ENCODE measurements at places on chromosomes 5 and 9.

DNA sequence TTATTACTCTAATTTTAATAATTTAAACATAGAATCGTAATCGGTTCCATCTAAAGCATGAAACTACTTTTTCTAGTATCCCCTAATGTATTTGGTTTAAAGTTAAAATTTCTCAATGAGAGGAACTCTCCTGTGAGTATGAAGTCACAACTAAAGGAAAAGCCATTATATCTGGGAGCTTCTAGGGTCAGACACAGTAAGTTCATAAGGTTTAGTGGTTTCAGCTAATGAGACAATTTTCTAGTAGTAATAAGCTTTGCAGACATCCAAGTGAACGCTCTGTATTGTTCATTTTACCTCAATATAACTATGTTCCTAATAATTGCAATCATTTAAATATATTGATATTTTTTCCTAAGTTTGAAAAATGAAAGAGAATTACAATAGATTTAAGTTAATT is 364.4 kb upstream of the CDH9 start:
- H3K27me3 ChIP-seq = no peaks in the 10 kb centered on the region
- H3K36me3 ChIP-seq = no peaks in the 10 kb centered on the region
- no peak overlapping the region for H3K27ac ChIP-seq
- no peak overlapping the region for H3K4me3 ChIP-seq
- DNase-seq = no peak

GRCh38 chr5:138725818-138726416 is 27.3 kb upstream of the CTNNA1 start:
- no peaks in the 10 kb centered on the region for H3K36me3 ChIP-seq
- no peaks in the 10 kb centered on the region for H3K27me3 ChIP-seq
- H3K27ac ChIP-seq = peak overlapping the region; percentile 53
- no peak overlapping the region for H3K4me3 ChIP-seq
- no peaks in the 10 kb centered on the region for H3K4me1 ChIP-seq
- no peak for DNase-seq

GRCh38 chr5:149917073-149917676 is 27.4 kb downstream of the PDE6A start:
- peak overlapping the region; percentile 62 for H3K27ac ChIP-seq
- no peaks in the 10 kb centered on the region for H3K27me3 ChIP-seq
- no peak for DNase-seq
- no peak overlapping the region for H3K4me3 ChIP-seq

DNA sequence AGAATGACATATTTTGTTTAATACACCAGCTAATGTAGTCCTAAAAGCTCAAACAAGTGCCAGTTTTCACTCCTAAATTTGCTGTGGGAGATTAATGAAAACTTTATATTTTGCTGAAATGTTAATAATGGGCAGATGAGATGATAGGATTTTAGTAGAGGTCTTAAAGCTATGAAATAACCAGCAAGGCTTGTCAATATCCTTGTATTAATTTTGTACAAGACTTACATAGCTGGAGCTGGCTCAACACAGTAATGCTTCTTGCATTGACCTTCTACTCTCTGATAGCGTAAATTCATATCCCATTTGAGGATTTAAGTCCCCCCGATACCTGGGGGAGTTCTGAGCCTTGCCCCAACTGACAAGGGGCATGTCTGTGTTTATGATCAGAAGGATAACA is 219.2 kb downstream of the MAPKAP1 start:
- no peak overlapping the region for H3K27ac ChIP-seq
- no peaks in the 10 kb centered on the region for H3K27me3 ChIP-seq

- no peaks in the 10 kb centered on the region for H3K4me1 ChIP-seq
- no peak for DNase-seq
- no peak overlapping the region for H3K27ac ChIP-seq
- H3K27me3 ChIP-seq = no peaks in the 10 kb centered on the region
- H3K36me3 ChIP-seq = no peaks in the 10 kb centered on the region
Measured at GRCh38 chr5:159458217-159458711, 128.0 kb upstream of the IL12B start.

DNA sequence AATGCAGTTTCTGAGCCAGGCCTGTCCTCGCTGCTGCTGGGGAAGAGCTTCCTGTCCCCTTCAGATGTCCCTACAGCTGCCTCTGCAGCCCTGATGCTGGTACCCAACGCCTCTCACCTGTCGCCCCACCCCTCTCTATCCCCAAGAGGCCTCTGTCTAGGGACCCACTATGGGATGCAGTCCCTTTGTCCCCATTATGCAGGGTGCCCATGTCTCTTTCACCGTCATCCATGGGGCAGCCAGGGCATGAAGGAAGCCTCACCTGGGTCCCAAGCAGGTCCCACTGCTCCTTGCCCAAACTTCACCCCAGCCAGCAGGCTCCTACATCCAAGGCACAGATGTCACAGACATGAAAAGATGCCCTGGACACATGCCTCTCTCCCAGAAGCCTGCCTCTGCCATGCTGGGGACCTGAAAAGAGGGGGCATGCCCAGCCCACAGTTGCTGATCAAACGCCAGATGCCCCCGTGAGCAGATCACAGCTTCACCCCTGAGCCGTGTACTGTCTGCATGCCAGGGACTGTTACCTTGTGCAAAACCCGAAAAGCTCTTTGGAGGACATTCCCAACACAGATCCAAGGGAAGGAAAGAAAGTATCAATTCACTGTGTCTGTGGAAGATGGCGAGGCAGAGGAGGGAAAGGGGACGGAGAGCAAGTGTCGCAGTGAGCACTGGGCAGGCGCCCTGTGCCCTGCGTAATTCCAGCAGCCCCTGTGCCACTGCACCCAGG is 81.0 kb downstream of the ADAMTS2 start:
- no peak overlapping the region for H3K27ac ChIP-seq
- peaks cover 37% of the 10 kb centered on the region for H3K4me1 ChIP-seq
- DNase-seq = peak; percentile 61
- no peak overlapping the region for H3K4me3 ChIP-seq
- H3K36me3 ChIP-seq = no peaks in the 10 kb centered on the region

GRCh38 chr9:304519-305185 is 90.0 kb downstream of the DOCK8 start:
- no peak for DNase-seq
- H3K4me1 ChIP-seq = no peaks in the 10 kb centered on the region
- no peaks in the 10 kb centered on the region for H3K27me3 ChIP-seq
- no peak overlapping the region for H3K4me3 ChIP-seq
- H3K27ac ChIP-seq = no peak overlapping the region

GRCh38 chr5:176737746-176738636 is 72.4 kb upstream of the UNC5A start:
- no peaks in the 10 kb centered on the region for H3K27me3 ChIP-seq
- no peaks in the 10 kb centered on the region for H3K36me3 ChIP-seq
- H3K4me1 ChIP-seq = peaks cover under 1% of the 10 kb centered on the region
- H3K4me3 ChIP-seq = no peak overlapping the region

DNA sequence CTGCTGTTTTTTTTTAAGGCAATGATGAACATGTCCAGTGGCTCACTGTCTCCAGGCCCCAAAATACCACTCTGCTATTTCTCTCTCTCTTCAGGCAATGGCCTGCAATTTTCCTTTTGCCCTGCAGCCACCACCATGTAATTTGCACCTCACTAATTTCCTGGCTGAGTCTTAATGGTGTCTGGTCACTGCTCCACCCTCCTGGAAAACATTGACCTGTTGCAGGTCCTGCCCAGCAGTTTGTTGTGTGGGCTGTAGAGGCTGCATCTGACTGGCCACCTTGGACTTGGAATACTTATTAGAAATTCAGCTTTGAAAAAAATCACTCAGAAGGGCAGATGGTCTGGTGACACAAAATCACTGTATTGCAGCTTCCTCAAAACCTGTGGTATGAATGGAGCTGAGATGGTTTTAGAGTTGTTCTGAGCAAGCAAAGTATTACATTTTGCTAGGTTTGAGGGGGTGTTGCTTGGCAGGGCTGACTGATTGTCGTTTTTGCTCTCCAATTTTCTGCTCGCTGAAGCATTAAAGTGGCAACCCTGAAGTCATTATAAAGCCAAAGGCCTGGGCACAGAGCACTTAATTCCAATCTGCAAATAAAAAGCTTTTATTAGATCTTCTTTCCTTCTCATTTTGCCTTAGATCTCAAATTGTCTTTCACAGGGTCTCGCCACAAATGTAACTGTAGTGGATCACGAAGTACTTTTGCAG is 134.8 kb downstream of the TMEM174 start:
- H3K4me3 ChIP-seq = no peak overlapping the region
- DNase-seq = no peak
- no peaks in the 10 kb centered on the region for H3K36me3 ChIP-seq
- no peaks in the 10 kb centered on the region for H3K4me1 ChIP-seq

DNA sequence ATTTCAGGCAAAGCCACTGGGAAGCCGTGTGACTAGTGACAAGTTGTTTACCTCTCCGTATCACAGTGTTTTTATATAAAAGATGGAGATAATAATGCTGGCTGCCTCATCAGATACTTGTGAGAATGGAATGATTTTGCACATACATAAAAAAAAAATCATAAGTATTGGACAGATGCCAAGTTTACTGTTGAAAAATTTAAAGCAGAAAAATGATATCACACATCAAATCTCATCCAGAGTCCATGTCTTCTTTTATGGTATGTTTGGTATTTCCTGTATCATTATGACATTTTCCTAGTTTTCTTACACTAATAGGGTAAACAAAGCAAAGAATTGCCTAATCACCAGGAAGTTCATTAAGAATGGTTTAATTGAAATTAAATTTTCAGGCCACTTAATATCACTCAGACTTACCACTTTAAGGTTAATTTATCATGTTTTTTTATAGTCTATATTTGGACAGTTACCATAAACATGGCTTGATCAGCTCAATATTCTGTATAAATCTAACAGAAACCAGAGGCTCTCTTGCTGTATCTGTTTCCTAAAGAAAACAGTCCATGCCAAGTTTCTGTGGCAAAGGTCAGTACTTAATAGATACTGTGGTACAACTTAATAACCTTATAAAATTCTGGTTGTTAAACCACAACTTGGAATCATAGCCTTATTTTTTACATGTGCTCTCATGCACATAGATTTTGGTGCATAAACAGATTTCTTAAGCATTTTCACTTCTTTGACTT is 656.5 kb upstream of the RIOK2 start:
- H3K4me1 ChIP-seq = no peaks in the 10 kb centered on the region
- H3K27me3 ChIP-seq = no peaks in the 10 kb centered on the region
- no peak overlapping the region for H3K4me3 ChIP-seq
- DNase-seq = no peak
- no peaks in the 10 kb centered on the region for H3K36me3 ChIP-seq
- no peak overlapping the region for H3K27ac ChIP-seq

DNA sequence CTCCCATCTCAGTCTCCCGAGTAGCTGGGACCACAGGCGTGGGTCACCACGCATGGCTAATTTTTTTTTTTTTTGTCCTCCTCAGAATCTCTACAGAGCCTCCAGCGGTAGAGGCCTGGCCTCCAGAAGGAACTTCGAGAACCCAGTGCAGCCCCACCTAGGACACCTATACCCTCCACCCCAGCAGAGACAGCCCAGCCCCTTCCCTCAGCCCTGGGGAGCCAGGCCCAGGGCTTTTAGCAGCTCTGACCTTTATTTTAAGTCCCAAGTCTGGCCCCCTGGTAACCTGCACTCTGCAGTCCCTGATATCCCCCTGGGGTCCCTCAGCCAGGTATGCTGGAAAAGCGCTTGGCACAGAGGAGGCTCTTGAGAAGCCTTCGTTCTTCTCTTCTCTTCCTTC is 5.2 kb downstream of the GLIPR2 start:
- peak overlapping the region; percentile 94 for H3K27ac ChIP-seq
- no peaks in the 10 kb centered on the region for H3K4me1 ChIP-seq

GRCh38 chr5:35919191-35919590 is 19.2 kb downstream of the CAPSL start:
- H3K27me3 ChIP-seq = peaks cover 10% of the 10 kb centered on the region
- H3K4me3 ChIP-seq = no peak overlapping the region
- DNase-seq = no peak
- H3K27ac ChIP-seq = no peak overlapping the region
- no peaks in the 10 kb centered on the region for H3K4me1 ChIP-seq

Measured in tibial artery (tissue), 4 donors.